CD8-positive, alpha-beta memory T cell (primary cell): ENCODE measurements at places on chromosomes 13 and 19. TPM values are rescaled to one million over a fixed set of nuclear protein-coding genes. Genes with fewer than 3 reads are reported as not detected.

HSPH1 gene
- total RNA-seq: 329 TPM

LRRC63 gene
- 0.55 TPM for total RNA-seq

- no peak for DNase-seq
Measured at GRCh38 chr19:18770663-18771327, 20.3 kb downstream of the COMP start.

DNA sequence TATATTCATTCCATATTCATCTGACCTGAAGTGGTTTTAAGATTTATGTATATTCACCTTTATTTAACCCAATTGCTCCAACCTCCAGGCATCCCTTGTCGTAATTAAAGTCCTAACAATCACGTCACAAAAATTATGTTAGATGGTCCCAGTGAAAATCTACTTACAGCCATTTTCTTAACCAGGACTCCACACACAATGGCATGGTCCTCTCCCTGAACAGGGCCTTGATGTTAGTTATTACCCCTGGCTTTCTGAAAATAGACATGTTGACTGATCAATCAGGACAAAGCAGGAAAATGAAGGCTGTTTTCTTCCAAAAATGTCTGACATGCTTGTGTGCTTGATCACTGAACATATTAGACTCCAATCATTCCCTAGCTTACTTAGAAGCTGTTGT lies 542.7 kb upstream of the SLITRK5 start:
- no peak for DNase-seq

- DNase-seq: no peak
Measured at GRCh38 chr19:5215431-5215830, 125.2 kb downstream of the PTPRS start.

- no peak for DNase-seq
Measured at GRCh38 chr13:114152285-114152645, 19.8 kb upstream of the RASA3 start.

KIR3DL2 gene
- 0.27 TPM for total RNA-seq
